ENCODE measurements at places on chromosomes 5 and 9. TPM values are rescaled to one million over a fixed set of nuclear protein-coding genes. Genes with fewer than 3 reads are reported as not detected.

The CAVIN4 gene
- total RNA-seq, result 0.26 TPM

The CDC20B gene
- not detected for total RNA-seq

The DRD1 gene
- total RNA-seq, result not detected

The SLC46A2 gene
- 1.6 TPM for total RNA-seq

The NDST1 gene
- 103 TPM for total RNA-seq

The RNF208 gene
- total RNA-seq, result 2.7 TPM

DNA sequence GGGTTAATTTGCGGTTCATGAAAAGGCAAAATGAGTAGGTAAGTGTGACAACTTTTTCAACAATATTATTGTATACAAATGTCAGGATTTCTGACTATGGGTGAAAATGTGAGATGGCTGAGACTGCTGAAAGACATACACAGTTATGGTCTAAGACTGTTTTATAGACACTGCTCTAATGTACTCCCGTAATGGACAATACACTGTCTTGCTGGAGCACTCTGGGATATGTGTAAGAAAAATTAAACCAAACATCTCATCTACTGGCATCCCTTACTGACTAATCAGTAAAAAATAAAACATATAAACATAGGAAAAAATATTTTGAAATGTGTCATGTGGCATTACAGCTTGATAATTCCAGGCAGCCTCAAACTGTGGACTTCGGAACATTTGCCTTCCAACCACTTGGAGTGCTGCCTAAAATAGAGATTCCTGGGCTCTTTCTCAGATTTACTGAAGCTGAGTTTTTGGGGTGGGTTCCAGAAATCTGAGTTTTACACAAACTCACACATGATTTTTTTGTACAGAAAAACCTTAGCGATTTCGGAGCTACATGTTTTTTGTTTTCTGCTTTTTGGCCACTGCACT, 233.9 kb upstream of the TBCA start:
- DNase-seq, result no peak

- no peak for DNase-seq
Observed at GRCh38 chr9:108105885-108106284, 616.3 kb upstream of the KLF4 start.

- DNase-seq, result no peak
Observed at GRCh38 chr5:154388842-154389241, 57.0 kb upstream of the SAP30L start.

DNA sequence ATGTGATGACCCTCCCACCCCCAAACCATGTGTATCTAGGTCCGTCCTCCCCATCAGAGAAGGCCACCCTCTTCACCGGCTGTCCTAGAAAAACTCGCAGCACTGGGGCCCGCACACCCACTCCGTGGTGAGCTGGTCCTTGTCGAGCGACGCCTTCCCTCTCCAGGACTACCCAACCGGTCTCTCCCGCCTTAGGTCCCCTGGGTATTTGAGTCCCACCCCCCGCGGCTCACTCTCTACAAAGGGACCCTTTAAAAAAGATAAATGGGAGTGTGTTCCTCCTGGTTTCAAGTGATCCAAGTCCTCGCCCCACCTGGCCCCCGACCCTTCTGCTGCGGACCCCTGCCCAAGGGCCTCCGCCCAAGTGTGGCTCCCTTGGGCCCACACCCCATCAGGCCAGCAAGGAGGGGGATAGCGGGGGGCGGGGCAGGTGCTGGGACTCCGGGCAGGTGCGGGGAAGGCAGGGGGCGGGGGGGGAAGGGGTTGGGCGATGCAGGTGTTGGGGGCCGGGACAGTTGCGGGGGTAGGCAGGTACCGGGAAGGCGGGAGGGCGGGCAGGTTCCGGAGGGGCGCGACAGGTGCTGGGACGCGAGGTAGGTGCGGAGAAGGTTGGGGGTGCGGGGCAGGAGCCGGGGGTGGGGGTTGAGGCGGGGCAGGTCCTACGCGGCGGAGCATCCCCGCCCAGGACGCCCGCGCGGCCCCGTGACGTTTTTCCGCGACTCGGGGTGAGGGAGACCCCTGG, 970 bp upstream of the ARRDC1 start:
- no peak for DNase-seq

DNA sequence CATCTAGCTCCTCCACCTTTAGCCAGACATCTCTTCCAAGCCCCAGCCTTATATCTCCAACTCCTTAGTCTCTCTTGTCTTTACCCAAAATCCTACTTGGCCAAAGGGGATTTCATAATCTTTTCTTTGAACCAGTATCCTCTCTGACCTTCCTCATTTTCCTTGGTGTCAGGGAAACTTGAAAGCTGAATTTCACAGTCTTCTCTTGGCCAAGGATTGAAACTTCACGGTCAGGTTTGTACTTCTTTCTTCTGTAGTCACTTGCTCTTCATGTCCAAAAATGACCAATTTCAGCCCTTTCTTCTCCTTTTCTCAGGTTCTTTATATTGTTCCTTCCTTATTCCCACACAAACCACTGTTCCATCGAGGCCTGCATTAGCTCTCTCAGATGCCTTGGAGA, 473.7 kb upstream of the KLF4 start:
- DNase-seq, result no peak

DNA sequence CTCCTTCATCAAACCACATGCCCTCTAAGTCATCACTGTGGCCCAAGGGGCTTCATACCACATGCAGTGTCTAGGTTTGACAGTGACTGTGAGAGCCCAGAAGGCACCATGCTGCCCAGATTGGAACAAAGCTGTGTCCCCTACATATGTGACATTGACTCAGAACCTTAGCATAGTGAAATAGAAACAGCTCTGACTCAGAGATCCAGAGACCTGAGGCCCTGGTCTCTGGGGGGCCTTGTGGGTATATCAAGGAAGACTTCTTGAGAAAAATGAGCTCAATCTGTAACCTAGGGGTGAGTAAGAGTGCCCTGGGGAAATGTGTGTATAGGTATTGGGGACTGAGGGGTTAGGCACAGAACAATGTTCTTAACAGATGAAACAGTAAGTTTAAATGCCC, 7.1 kb upstream of the ENTREP1 start:
- DNase-seq, result no peak

- DNase-seq, result no peak
Observed at GRCh38 chr9:116716438-116716837, 29.3 kb downstream of the TRIM32 start.

DNA sequence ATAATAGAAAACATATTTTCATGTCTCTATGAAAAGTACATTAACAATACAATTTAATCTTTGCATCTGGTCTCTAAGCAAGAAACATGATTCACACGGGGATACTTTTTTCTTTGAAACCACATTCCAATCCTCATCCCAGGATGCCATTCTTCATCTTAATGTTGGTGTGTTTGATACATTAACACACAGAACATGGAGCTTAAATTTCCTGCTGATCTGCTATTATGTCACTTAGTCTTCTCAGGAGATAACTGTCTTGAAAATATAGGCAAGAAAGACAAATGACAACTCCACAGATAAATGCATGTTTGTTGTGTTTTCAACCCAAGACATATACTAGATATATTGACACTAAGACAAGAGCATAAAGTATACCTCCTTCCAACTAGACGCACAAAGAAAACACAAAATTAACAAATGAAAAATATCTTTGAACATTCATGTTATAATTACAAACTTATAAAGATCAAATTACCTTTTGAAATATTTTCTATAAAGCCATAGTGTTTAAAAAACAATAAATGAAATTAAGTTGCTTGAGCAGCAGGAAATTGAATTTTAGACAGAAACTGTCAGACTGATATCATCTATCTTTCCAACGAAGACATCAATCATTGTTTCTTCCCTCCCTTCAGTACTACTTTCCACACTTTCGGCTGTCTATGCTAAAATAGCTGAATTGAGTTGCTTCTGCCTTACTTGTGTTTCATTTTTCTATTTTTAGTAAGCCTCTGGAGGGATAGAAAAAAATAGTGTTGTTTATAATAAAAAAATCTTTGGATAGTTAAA, 1676.7 kb upstream of the CDH9 start:
- no peak for DNase-seq

DNA sequence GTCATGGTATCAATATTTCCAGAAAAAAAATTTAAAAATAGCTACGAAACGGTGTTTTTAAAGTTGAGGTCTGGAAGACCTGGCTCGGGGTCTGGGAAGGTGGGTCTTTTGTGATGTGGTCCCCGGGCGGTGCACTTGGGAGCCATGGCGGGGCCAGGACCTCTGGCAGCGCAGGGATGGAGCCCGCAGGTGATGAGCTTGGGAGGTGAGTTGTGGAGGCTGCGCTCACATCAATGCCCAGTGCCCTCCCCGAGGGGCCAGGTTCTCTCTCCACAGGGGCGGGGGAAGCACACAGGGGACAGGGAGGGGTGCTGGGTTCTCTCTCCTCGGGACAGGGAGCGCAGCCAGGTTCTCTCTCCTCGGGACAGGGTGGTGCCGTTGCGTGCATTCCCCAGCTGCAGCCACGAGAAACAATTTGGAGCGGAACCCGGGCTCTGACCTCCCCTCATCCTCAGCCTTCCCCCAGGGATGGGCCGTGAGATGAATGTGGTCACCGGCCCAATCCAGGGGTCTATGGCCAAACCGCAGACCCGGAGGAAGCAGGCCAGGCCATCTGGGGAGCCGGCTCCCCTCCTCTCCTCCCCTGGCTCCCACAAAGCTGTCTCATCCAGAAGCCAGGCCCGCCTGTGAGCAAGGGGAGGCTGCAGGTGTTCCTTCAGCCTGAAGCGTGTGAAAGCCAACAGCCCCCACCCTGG, 25.8 kb downstream of the DBH start:
- no peak for DNase-seq

- DNase-seq, result no peak
Observed at GRCh38 chr5:173800340-173800739, 87.8 kb upstream of the CPEB4 start.

DNA sequence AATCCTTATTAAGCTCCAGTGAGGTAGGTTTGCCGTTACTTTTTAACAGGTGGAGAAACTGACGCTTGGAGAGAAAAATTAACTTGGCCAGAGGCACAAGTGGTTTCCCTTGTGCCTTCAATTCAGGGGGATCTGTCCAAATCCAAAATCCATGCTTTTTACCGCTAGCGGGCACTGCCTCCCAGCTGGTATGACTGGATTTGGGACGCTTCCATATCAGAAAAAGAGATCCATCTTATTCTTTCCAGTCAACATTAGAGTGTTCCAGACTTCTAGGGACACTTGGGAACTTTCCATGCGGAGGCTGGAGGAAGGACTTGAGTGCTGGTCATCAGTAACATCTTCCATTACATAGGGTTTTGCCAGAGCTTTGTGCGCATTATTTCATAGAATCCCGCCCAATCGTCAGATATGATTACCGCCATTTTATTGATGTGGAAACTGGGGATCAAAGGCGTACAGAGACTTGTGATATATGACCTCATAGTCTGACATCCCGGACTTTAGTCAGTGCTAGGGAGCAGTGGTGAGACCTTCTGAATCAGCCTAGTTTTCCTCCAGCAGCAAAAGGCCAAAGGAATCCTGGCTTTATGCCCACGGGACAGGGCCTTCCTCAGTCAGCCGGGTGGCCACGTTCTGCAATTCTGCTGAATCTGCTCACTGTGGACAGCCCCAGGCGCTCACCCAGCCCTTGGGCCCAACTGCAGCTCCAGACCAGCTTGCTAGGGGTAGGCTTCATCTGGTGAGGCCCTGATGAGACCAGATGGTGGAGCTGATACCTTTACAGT, 1.1 kb upstream of the GNPDA1 start:
- DNase-seq, result no peak

DNA sequence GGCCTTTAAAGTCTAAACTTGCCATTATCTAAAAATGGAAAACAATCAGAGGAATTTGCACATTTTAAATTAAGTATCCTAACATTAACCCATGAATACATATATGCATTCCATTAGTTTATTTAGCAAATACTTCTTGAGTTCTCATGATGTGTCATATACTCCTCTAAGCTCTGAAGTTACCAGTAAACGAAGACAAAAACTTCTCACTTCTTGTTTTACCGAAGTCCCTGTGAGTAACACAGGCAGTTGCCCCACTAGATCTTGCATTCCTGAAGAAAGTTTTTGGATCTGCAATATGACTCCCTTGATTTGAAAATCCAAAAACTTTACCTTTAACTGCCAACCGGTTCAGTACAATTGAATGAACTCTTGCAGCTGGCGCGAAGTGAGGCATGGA, 439.0 kb upstream of the MPDZ start:
- no peak for DNase-seq

DNA sequence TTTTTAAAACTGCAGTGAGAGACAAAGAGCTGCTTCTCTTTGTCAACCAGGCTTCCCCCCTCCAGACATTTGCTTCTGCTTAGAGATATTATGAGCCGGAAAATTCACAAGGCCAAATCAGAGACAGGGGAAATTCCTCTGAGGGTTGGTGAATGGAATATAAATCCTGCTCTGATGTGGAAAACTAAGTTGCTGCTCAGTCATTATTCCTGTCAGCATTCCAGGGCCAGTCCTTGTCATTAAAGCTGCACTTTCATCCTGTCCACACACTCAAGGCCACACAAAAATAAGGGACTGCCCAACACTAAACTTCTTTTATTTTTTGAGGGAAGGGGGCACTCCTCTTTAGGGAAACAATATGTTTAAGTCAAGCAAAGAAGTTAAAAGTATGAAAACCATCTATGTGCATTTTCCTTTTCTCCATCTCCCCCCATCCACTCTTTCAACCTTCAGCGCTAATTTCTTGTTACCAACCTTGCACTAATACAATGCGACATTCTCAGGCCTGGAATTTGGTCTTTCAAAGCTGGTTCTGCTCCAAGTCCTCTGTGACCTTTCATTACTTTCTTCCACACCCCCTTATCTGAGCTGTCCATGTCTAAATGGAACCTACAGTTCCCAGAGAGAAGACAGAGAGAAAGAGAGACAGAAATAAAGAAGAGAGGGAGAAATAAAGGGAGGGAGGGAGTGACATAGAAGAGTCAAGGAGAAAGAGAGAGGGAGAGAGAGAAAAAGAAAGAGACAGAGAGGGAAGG, 118.9 kb upstream of the S1PR3 start:
- DNase-seq, result no peak

GRCh38 chr5:161306351-161306995, 240.1 kb downstream of the GABRB2 start:
- no peak for DNase-seq

- DNase-seq, result no peak
Observed at GRCh38 chr5:175436359-175436758, 7.6 kb downstream of the DRD1 start.

DNA sequence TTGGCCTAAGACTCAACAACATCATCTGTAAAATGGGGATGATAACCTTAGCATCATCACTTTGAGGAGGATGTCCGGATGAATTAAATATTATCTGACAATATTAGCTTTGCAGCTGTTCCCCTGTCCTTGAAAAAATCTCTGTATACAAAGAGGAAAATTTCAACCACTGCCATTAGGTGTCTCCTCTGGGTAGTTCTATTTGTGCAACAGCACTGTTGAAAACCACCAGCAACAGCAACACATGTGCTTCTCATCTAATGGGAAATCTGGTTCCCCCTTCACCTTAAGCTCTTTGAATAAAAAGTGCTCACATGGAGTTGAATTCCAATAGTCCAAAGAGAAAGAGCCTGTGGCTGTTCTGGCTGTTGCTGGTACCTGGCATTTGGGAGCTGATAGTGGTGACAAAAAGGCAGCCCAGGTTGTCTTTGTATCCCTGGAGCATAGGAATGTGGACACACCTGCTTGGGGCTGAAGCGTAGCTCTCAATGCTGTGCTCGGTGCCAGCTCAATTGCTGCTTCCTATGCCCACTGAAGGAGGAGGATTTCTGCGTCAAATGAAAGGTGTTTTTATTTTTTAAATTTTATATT, 322.1 kb upstream of the MSX2 start:
- DNase-seq, result no peak
